ENCODE measurements at places on chromosomes 16 and 17.

- DNase-seq, result no peak
Measured at GRCh38 chr17:13784434-13785095, 182.8 kb upstream of the HS3ST3A1 start.

DNA sequence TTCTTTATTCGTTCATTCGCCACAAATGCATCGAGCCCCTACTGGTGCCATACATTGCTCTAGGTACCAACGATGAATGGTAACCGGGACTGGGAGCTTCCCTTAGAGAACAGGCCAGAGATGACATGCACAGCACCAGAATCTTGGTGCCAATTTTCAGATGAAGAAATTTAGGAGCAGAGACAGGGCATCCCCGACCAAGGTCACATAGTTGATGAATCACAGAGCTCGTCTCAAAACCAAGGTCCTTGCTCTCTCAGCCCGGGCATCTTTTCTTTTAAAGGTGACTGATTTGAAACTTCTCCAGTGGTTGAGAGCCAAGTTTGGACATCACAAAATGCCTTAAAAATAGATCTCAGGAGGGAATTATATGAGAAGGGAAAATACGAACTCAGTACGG, 73.2 kb upstream of the C16orf82 start:
- DNase-seq, result peak; percentile 14

GRCh38 chr16:2064368-2064945, 16.7 kb downstream of the TSC2 start:
- no peak for DNase-seq

GRCh38 chr16:28623172-28623711, 13.4 kb upstream of the SULT1A1 start:
- no peak for DNase-seq

All from fibroblast of lung (primary cell).